Panc1 (cell line): ENCODE measurements at places on chromosomes 11 and 22.

- no peak for DNase-seq
Observed at GRCh38 chr11:11793073-11793472, 48.7 kb upstream of the USP47 start.

DNA sequence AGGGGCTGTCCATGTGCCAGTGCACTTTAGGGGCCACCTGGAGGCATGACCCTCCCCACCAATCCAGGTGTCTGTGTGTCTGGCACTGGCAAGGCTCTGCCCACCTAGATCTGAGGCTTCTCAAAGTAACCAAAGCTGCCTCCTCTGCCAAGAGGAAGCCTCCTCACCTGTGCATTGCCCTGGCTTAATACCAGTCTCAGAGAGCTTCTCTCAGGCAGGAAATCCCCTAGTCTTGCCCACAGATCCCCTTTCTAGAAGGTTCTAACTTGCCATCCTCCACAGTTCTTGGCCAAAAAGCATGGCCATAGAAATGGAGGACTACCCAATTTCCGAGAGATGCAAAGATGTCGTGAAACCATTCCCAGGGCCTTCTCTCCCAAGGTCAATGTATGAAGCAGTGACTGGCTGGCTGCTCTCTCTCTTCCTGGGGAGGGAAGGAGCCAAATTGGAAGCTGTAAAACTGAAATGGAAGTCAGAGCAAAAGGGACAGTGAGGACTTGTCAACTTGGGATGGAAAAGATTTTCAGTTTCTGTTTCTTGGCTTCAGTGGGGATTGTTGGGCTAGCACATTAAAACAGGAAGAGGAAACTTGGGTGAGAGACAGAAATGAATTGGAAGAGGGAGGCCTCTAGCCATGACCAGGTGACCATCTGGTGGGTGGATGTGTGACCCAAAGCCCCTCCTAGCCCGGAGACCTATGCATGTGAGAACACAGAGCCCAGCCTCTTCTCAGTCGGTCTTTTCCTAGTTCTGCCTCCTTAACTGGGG, 68.8 kb downstream of the PRDM11 start:
- DNase-seq, result no peak

- no peak for DNase-seq
Observed at GRCh38 chr22:46150655-46151477, 540 bp downstream of the PPARA start.

DNA sequence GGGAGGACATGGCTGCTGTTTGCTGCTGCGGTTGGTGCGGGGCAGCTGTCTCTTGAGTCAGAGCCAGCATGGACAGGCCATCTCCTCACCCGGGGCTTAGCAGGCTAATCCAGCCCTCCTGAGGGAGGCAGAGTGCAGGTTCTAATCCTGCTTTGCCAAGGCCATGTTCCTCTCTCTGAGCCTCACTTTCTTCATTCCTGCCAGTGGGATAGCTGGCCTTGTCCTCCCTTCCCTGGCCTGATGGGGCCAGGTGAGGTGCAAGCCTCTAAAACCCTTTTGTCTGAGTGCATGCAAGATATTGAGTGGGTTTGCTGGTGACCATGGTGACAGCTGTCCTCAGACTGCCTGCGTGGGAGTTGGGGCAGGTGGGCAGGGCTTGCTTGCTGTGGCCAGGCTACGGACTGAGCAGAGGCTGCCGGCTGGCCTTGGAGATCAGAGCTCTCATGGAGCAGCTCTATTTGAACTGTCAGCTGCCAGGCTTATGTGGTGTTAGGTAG, 3.6 kb downstream of the USP35 start:
- no peak for DNase-seq

- DNase-seq, result no peak
Observed at GRCh38 chr11:120404495-120404894, 68.3 kb downstream of the ARHGEF12 start.

DNA sequence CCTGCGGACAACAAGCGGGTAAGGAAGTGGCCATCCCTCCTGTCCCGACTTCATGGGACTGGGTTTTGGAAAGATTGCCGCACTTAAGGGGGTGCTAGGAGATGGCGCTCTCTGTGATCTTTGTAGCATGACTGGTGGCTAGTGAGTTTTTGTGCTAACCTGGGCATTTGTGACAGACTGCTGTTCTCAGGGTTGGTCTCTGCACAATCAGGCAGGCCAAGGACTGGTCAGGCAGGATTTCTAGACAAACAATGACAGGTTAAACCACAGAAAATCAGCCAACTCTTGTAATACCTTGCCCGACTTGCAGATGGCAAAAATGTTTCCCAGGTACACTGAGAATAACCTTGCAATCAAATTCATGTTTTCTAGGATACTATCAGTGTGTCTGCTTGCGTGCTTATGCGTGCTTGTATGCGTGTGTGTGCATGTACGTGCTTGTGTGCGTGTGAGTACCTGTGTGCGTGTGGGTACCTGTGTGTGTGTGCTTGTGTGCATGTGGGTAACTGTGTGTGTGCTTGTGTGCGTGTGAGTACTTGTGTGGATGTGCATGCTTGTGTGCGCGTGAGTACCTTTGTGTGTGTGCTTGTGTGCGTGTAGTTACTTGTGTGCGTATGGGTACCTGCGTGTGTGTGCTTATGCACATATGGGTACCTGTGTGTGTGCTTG, 25.6 kb upstream of the SORL1-AS1 start:
- DNase-seq, result no peak

DNA sequence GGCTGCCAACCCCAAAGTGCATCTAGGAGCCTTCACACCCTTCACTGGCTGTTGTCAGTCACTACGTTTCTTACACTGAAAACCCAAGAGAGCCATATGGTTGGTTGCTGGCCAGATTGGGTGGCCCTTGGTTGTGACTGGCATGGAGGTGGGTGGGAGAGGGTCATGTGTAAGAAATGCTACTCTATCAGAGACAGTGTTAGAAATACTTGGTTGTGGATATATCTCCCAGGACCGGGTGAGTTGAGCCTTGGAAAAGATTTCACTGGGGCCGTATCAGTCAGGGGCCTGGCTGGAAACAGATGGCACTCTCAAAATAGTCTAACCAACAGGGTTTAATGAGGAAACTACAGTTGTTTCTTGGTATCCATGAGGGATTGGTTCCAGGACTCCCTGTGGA, 15.2 kb downstream of the ENDOD1 start:
- DNase-seq, result no peak

DNA sequence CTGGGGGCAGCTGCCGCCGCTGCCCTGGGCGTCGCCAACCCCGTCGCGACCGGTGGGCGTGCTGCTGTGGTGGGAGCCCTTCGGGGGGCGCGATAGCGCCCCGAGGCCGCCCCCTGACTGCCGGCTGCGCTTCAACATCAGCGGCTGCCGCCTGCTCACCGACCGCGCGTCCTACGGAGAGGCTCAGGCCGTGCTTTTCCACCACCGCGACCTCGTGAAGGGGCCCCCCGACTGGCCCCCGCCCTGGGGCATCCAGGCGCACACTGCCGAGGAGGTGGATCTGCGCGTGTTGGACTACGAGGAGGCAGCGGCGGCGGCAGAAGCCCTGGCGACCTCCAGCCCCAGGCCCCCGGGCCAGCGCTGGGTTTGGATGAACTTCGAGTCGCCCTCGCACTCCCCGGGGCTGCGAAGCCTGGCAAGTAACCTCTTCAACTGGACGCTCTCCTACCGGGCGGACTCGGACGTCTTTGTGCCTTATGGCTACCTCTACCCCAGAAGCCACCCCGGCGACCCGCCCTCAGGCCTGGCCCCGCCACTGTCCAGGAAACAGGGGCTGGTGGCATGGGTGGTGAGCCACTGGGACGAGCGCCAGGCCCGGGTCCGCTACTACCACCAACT, 1.0 kb downstream of the FUT4 start:
- no peak for DNase-seq

- no peak for DNase-seq
Observed at GRCh38 chr11:34975482-34975881, 59.1 kb downstream of the PDHX start.

DNA sequence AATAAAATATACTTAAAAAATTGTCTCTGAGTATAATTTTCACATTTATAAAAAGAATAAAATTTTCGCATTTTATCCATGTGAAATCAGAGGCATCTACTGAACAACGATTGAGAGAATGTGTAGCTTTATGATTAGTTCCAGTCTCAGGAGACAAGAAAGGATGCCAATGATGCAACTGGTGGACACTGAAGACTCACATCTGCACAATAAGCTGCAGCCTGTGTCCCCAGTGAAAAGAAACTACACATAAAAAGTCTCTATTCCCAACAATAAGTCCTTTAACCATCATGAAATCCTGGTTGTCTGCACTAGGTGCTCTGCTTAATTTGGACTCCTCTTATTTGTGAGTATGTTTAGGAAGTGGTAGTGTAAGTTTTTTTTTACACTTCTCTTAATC, 22.0 kb downstream of the OR5AS1 start:
- DNase-seq, result no peak

- DNase-seq, result no peak
Observed at GRCh38 chr22:27930331-27931060, 11.4 kb upstream of the PITPNB start.

DNA sequence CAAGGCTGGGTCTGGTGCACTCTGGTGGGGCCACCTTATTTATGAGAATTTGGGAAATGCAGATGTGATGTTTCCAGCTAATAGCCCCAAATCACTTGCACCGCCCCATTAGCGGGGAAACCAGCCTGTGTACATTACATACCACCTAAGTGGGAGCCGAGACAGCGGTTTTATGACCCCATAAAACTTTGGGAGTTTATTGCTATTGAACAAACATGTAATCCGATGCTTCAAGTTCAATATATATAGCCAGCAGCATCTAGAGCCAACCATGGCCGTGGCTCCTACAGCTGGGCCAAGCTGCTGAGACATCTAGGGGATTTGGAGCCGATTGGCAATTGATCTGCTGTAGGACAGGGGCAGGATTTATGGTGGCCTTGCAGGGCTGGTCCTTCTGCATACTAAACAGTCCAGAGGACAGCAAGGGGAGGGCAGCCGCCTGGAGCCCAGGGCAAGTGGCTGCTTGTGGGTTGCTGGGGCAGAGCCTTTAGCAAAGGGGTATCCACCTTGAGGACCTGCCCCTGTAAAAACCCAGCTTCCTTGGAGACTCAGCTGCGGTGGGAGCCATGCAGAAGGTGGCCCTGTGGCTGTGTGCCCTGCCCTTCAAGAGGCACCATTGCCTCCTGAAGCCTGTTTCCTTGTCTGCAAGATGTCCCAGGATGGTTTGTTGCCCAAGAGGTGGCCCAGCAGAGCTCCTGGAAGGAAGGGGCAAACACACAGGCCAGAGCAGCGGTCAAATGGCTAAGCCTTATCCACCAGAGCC, 47.9 kb upstream of the CCDC188 start:
- DNase-seq, result no peak

DNA sequence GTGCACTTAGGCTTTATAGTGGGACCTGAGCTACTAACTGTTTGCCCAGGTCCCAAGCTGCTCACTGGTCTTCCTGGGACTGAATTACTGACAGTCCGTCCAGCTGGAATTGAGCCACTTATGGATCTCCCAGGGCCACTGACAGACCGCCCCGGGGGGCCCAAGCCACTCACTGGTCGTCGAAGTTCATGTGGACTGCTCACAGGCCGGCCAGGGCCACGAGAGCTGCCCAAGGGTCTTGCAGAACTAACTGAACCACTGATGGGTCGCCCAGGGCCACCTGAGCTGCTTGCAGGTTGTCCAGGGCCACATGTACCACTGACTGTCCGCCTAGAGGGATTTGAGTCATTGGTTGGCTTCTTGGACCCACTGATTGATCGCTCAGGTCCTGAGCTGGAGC, 15.1 kb downstream of the MISFA start:
- DNase-seq, result no peak

DNA sequence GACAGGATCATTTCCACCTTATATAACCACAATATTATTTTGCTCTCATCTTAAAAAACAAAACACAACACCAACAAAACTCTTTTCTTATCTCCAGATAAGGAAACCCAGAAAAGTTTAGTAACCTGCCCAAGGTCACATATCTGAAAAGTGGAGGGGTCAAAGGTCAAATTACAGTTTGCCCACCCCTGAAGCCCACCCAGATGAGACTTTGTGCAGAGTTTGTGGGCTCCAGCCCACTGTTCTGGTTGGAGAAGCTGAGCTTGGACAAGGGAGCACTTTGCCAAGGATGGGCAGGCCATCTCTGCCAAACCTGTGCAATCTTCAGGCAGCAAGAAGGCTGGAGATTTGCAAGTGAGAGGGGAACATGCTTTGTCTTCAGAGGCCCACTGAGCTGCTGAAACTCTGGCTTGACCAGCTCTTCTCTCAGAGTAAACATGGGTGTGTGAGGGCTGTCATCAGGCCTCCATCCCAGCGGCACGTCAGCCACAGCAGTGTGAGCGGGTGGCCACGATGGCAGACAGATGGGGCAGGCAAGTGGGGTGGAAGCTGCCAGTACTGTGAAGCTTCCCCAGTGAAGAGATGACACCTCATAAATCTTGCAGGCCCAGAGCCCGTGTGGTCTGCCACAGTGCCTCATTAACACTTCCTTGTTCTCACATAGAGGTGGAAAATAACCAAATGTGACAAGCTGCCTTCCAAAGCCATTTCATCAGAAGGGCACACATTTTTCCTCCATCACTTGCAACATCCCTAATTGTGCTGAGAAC, 111.8 kb downstream of the CCDC81 start:
- no peak for DNase-seq

- DNase-seq, result no peak
Observed at GRCh38 chr11:113531575-113532451, 56.6 kb upstream of the DRD2 start.

- DNase-seq, result no peak
Observed at GRCh38 chr11:114616516-114616915, 20.9 kb upstream of the NXPE4 start.

GRCh38 chr11:65477149-65477965, 21.5 kb upstream of the MALAT1 start:
- no peak for DNase-seq

DNA sequence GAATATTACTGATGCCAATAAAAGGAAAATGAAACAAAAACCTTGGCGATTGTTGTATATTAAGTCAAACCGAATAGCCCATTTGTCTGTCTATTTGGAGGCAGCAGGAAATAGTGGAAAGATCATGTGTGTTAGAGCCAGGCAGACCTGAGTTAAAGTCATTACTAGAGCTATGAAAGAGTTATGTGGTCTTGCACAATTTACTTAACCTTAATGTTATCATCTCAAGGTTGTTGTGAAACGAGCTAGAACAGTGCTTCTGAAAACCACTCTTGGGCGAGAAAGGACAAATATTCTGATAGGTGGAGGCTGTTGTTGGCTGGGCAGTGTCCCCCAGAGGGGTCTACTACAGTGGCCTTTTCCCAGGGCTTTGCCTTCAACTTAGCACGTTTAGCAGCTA, 60.0 kb upstream of the NUP160 start:
- no peak for DNase-seq

- no peak for DNase-seq
Observed at GRCh38 chr11:35111161-35112055, 27.6 kb upstream of the CD44 start.
